ENCODE measurements at places on chromosomes 12 and 14.

- DNase-seq, result no peak
Measured at GRCh38 chr12:49974677-49975317, 2.0 kb downstream of the AQP6 start.

GRCh38 chr12:94962670-94963069 lies 40.8 kb downstream of the NDUFA12 start:
- no peak for DNase-seq

GRCh38 chr14:27392153-27392552 lies 794.3 kb upstream of the NOVA1 start:
- DNase-seq, result no peak

DNA sequence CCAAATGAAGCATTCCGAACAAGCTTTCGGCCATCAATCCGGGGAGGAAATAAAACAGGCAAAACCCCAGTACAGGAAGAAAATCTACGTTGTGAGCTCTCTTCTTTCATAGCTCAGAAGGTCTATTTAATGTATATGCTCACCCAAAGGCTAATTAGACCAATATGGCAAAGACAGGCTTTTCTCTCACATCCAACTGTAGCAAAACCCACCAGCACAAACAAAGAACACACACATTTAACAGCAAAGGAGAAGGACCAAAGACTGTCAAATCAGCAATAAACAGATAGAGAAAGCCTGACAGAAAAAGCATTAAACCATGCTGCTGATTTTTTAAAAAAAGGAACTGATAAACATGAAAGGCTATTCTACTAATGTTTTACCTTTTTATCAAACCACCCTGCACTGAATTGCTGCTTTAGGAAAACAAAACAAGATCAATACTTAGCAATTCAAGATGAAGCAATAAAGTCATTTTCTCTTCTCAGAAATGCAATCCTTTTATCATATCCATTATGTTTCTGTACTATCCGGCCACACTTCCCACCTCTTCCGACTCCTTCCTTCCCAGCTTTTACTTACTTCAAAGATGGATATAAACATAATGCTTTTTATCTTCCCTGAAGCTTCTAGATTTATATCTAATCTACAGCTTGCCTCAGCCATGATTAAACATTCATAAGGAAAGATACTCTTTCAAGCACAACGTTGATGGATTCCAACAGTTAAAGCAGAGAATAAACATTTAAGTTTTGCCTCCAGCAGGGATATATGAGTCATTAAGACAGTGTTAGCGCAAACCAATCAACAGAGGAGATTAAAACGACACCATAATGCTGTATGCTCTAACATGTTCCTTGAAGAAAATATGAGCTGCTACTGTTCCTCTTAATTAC lies 74.6 kb upstream of the BBS10 start:
- DNase-seq, result no peak

DNA sequence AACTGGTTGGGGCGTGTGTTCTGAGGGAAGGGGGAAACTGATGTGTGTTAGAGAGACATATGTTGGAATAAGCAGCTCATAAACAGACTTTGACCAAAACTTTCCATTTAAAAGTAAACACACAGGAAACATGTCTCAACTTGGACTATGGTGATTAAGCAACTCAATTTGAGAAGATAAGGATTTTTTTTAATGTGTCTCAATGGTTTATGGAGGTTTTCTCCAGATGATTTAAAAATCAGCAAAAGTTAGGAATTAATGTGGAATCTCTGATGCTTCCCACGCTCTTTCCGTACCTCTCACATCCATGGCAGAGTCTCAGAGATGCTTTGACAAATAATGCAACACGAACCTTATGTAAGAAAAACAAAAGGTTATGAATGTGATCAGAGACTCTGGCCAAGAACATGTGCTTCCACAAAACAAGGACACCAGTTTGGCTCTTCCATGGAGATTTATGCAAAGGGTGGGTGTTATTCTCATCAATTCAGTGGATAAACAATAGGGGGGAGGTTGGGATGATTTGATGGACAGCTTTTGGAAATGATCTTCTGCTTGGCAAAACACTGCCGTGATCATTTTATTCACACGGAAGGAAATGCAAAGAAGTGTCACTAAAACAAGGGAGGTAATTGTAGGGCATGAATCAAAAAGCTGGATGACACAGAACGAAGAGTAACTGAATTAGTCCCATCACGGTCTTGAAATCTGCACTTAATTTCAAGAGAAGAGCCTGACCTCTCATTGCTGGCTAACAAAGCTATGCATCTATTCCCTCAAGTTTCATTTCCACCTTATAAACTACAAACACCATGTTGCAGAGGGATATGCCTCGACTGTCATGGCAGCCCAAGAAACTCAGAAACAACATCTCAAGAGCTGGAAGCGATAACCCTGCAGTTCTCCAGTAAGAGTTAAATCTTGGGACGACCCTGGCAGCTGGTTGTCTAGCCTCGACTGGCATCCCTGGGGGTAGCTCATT lies 76.5 kb downstream of the FOXN3 start:
- no peak for DNase-seq

- DNase-seq, result peak; percentile 27
Measured at GRCh38 chr14:77459072-77459723, 1.3 kb downstream of the AHSA1 start.

- no peak for DNase-seq
Measured at GRCh38 chr12:115811929-115812328, 465.6 kb downstream of the MED13L start.

GRCh38 chr12:12181511-12181910 lies 85.3 kb downstream of the LRP6 start:
- DNase-seq, result no peak

DNA sequence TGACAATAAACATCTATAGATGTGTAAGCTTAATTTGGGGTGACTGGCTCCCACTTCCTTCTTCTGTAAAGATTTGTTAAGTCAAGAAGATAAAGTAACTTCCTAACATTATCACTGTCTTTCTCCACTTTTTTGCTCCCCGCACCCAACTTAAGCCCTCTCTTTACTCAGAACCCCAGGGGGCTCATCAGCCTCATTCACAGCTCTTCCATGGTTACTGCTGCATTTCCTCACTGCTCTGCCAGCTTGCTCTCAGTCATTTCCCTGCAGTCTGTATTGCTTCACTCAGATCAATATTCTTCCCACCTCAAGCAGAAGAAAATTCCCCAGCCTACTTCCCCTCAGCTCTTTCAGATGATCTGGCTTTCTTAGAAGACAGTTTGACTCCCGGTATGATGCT lies 102.0 kb downstream of the PIK3C2G start:
- DNase-seq, result no peak

- no peak for DNase-seq
Measured at GRCh38 chr12:32983968-32984367, 87.4 kb upstream of the PKP2 start.

DNA sequence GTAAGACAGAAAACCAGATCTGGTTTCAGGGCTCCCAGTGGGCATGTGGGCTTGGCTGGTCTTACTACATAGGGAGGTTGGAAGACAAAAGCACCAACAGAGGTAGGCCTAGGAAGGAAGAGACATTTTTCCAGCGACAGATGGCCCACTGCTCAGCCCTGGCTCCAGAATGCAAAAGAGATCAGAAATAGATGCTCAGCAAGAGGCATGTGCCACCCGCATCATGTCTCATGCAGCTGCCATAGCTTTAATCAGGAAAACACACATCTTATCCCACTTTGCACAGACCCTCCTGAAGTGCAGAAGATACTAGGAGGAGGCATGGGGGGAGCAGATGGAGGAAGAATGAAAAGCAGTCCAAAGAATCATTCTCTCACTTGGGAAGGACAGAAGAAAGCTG lies 25.3 kb downstream of the VASH1 start:
- no peak for DNase-seq

DNA sequence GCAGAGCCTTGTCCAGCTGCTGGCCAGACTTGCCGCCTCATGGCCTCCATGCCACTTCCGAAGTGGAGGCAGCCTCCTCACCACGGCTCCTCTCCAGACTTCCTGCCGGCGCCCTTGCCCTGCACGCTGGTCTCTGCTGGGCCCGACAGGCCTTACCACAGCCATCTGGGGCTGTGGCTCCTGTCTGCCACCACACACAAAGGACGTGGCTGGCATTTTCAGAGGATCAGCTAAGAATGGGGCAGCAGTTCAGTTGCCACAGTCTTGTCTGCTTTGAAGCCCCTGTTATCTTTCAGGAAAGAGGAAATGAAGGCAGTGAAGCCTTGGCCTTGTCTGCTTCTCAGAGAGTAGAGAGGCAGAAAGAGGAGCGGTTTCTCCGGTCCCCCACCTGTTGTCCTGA lies 178.0 kb upstream of the FKBP4 start:
- no peak for DNase-seq

- DNase-seq, result no peak
Measured at GRCh38 chr12:30796891-30797371, 42.2 kb upstream of the CAPRIN2 start.

GRCh38 chr12:116160231-116160630 lies 117.3 kb downstream of the MED13L start:
- no peak for DNase-seq

DNA sequence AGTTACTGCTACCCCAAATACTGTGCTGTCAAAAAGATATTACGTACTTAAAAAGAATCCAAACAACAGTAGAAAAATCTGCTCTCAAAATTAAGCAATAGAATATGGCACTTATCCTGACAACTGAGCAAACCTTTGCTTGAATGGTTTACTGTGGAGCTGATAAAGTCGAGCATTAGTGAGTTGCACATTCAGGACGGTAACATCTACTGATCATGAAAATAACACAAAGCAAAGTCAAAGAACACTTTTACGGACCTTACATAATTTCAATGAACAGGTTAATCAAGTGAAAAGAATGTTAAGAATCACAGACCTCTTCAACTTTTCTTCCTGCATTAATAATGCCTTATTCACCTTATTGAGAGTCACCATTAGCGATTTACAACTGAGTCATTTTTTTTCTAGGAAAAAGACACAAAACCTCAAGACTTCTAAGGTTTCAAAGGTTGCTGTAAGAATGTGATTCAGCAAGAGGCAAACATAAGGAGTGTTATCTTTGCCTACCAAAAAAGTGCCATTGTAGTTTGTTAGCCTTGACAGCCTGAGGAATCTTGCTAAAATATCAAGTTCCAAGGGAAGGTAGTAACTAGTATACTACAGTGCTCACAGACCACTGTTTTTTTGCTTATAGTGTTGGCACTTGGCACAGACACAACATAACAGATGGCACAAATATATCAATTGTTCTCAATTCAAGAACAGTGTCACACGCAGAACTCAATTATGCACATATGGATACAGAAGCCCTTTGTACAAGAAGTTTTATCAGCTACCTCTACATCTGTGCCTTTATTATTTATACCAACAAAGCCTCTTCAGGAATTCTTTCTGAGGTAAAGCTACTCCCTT lies 334.2 kb upstream of the RPL10L start:
- no peak for DNase-seq

GRCh38 chr14:70884595-70885342 lies 22.5 kb upstream of the PCNX1 start:
- DNase-seq, result no peak

- no peak for DNase-seq
Measured at GRCh38 chr12:132407451-132407961, 78.1 kb upstream of the GALNT9 start.

DNA sequence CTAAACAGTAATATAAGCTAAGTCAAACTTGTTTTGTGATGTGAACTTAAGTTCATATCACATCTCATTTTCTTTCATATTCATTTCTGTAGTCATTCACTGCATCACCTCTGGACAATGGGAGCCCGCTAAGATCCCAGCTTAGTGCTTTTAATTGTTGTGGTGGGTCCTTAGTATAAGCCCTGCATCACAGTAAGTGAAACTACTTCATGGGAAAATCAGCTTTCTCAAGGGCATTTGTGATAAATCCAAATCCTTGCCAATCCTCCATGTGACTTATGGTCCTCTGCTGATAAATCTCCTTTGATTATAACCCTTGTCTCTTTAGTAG lies 98.3 kb downstream of the PLEKHA5 start:
- DNase-seq, result no peak

- no peak for DNase-seq
Measured at GRCh38 chr12:75779891-75780496, 251.6 kb downstream of the PHLDA1 start.

GRCh38 chr12:51819736-51820525 lies 28.6 kb downstream of the FIGNL2 start:
- DNase-seq, result no peak

Measured in activated CD4-positive, CD25-positive, alpha-beta regulatory T cell treated with anti-CD3 and anti-CD28 coated beads, Interleukin-2, amount 50 U/mL, for 16 hours (primary cell).